Amniotic epithelial cell (primary cell): ENCODE measurements at places on chromosomes 2 and 18.

- peak; percentile 16 for DNase-seq
Observed at GRCh38 chr2:25981596-25982272, 563 bp downstream of the KIF3C start.

- DNase-seq: no peak
Observed at GRCh38 chr18:71887509-71887908, 656.6 kb downstream of the CBLN2 start.

- no peak for DNase-seq
Observed at GRCh38 chr2:45883603-45884000, 232.1 kb downstream of the PRKCE start.

DNA sequence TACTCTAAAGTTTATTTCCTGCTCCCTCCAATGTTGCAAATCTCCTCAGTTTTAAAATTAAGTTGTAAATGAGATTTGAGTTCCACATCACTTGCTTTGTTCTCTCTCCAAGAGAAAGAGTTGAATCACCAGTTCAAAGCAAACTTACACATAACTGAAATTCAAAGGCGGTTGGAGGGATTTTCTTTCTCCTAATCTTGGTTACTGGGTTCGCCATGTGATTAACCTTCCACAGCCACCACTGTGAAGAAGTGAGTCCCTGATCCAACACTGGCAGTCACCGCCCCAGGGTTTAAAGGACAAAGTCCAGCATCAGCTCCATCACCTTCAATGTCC, 247.1 kb downstream of the MYCN start:
- no peak for DNase-seq

GRCh38 chr2:69717861-69718273, 24.1 kb upstream of the ANXA4 start:
- DNase-seq: no peak

GRCh38 chr2:42914314-42914713, 121.9 kb upstream of the HAAO start:
- no peak for DNase-seq

DNA sequence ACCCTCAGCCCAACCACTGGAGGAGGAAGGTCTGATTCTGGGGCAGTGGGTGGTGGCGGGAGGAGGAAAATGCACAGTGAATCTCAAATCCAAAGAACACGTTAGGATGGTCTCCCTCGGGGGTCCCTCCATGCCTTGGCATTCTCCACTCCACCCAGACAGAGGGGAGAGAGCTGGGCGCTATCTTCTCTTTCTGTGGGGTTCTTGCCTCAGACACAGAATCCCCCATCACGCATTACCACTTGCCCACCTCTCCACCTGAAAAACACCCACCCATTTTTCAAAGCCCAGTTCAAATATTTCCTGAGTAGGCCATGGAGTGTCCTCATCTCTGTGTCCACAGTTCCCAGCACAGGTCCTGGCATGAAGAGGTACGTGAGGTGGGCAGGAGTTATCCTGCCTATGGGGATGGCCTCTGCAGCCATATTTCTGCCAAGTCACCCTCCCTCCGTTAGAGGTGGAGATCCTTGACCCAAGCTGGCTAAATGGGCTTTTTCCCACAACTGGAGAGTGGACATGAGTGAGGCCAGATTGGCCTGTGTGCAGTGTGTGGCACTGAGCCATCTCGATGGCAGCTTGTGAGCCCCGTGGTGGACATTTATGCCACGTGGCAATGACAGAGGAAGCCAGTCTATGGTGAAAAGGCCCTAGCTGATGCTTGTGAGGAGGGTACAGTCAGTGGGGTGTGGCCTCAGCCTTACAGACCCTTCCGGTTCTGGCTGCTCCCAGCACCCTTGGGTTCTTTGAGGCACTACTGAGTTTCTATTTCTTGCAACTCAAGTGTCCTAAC, 9.5 kb upstream of the TEX261 start:
- no peak for DNase-seq

DNA sequence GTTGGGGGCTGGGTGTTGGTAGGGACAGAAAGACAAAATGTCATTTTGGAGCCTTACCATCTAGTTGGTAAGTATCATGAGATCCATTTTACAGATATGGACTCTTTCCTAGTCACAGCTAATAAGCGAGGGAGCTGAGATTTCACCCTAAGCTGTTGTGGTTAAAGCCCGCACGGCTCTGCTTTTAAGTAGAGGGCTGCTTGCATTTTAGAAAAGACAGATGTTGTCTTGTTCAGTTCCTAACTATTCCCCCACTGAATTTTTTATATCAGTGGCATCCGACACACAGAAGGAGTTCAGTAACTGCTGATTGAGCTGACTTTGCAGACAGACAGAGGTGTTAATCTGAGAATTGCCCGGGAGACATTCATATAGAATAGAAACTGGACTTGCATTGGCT, 3.7 kb downstream of the QPCT start:
- DNase-seq: no peak

DNA sequence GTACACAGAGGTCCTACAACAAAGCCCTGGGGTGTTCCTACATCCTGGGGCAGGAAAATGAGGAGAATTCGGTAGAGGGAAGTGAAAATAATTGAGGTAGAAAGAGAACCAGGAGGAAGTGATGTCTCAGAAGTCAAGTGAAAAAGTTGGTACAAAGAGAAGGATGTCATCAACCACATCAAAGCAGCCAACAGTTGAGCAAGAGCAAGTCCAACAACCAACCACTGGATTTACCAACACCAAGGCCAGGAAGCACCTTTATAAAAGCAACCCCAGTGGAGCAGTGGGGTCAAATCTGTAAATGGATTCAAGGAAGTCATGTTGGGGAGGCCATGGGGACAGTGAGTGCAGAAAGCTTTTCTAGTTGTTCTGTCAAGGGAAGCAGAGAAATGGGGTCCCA, 360.4 kb downstream of the ZNF516 start:
- DNase-seq: no peak
